ENCODE measurements at places on chromosomes 1 and 21.

- peak; percentile 79 for DNase-seq
These were observed 278.0 kb downstream of the BRINP2 start for GRCh38 chr1:177448652-177449357.

- DNase-seq = no peak
These were observed 273.2 kb downstream of the PTPRC start for GRCh38 chr1:198912046-198912445.

- DNase-seq = no peak
These were observed 14.6 kb upstream of the WNT4 start for GRCh38 chr1:22157359-22157966.

DNA sequence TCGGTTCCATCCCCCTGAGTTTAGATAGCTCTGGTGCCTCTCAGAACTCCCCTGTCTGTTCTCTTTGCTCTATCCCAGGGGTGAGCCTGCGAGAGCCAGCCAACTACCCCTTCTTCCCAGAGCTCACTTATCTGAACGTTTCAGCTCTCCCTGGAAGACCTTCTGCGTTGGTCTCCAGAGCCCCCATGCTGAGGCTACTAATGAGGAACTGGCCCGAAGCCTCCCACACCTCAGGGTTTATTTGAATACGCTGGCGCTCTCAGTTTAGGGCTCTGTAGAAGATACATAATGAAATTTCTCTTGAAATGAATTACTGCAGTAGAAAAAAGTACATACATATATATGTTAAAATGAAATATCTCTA is 43.5 kb downstream of the TCEANC2 start:
- DNase-seq = no peak

- DNase-seq = no peak
These were observed 1355.7 kb upstream of the ADGRL2 start for GRCh38 chr1:80445033-80445432.

DNA sequence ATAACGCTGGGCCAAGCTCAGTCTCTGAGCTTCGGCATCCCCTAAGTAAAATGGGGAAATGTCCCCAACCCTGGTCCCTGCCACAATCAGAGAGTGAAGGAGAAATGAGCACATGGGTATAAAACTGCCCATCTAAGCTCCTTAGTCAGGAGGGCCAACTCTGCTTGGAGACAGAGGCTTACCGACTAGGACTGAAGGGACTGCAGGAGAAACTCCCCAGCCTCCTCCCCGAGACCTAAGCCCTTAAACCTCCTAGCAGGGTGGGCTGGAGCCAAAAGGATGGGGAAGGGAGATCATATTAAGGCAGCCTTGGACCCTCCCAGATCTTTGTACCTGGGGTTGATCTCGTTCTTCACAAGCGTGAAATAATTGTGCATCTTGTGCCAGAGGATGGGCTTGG is 5.5 kb downstream of the ETNK2 start:
- DNase-seq = no peak

DNA sequence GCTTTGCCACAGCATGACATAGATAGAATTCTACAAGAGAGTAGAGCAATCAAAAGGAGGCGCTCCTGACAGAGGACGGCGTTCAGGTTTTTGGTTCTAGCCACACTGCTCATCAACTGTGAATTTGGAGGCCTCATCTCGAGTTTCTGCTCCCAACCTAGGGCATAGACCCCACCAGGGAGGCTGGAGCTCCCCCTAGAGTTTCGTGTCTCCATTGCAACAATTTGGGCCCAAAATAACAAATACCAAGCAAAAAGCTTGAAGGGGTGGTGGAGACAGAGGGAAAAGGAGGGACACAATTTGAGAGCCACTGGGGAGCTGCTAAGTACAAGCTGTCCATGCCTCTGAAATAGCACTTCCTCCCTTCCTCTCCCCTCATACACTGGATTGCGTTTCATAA is 297.0 kb downstream of the GPATCH2 start:
- peak; percentile 23 for DNase-seq

GRCh38 chr1:150753416-150753815 is 12.2 kb downstream of the CTSS start:
- no peak for DNase-seq

DNA sequence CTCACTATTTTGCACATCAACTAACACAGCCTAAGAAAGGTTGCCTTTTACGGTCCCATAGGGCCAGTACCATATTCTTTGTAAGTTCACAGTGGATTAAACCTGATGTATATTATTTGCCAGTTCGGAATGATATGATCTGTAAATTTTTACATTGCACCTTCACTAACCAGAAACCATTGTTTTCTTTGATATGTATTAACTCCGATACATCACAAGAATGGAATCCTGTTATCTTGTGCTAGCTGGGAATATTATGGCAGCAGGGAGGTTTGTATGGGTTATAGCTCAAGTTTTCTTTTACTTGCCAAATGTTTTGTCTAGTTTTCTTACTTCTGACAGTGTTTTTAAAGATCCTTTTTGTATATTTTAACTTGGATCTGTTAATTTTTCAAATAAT is 51.4 kb upstream of the S1PR1 start:
- DNase-seq = no peak

All from head of caudate nucleus (tissue), 42 donors.